NCI-H446 (cell line): ENCODE measurements at places on chromosomes 3 and 15.
A peak's percentile ranks its signal among the peaks of the same experiment; 100 is the strongest.

DNA sequence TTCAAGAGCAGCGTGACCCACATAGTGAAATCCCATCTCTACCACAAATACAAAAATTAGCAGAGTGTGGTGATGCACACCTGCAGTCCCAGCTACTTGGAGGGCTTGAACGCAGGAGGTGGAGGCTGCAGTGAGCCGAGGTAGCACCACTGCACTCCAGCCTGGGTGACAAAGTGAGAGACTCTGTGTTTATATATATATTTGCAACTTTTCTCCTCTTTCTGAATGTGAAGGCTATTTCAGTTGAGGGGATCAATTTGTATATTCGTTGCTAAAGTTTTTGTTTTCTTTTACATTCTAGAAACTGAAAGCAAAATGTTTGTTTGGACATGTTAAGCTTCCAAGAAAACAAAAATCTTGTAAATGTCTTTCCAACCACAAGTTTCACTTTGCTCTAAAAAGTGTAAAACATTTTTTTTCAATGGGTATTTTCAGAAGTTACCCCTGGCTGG lies 29.8 kb upstream of the FAM98B start:
- no peak for DNase-seq

- no peak for DNase-seq
Measured at GRCh38 chr3:113111011-113111707, 100.2 kb upstream of the BOC start.

DNA sequence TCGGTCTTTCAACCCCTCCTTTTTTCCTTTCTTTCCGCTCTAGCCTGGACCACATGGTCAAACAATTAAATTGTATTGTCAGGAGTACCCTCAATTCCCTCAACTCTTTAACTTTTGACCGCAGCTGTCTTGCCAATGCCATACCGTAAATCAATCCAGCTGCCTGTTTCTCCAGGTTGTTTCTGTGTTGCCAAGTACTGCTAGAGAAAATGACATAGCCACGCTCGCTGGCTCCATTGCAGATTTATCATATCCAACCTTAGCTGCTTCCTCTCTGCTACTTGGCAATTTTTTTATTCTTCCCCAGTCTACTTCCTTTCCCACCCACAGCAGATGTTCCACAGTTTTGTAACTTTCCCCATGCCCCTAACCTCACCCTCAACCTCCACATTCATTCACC lies 60.0 kb downstream of the ZNF385D start:
- no peak for DNase-seq

DNA sequence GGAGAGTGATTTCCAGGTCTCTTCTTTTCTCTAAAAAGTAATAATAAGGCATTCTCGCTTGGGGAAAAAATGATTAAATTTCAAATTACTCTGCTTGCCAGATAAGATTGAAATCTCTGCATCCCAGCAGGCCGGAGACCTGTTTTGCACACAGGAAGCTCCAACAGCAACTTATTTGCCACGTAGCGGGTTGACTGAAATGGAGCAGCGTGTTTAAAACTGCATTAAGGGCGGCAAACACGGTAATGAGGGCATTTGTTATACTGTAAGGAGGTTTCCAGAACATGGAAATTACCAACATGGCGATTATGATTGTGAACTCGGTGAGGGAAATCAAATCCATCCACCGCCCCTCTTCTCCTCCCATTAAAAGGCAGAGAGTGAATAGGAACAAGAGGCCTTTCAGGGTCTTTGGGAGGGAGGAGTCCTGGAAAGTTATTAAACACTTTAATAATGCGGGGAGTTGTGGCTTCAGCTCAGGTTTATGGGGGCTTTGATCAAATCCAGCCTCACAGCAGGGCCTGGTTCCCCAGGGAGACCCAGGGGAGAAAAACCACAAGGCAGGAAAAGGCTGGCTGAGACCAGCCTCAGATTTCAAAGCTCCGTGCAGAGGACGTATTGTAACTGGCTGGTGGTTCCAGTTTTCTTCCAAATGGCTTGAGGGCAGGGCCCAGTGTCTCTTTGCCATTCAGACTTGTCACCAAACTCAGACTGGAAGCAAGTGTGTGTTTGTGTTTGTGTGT lies 242.3 kb downstream of the TLE3 start:
- DNase-seq: no peak

DNA sequence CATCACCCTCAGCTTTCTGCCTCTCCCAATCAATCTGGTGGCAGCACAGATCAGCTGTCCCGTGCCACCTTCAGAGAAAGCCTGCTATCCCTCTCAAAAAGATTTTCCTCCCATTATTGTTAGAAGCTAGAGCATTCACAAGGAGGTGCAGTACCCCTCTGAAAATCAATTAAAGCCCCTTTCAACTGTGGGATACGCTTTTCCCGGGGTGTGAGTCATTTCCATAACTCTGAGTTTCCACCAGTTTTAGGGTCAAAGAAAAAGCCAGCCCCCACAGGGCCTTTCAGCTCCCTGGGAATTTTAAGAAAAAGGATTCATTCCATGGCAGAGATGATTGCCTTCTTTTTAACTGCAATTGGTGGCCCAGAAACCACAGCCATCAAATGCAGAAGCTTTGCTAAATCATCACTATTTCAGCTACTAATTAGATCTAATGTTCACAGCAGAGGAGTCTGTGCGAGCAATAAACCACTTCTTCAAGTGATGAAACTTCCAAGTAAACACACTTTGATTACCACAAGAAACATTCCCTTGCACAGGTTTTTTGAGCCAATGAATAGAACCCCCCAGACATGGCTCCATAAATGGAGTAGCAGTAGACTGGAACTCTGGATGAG lies 270.0 kb upstream of the TPRG1 start:
- no peak for DNase-seq

- peak; percentile 15 for DNase-seq
Measured at GRCh38 chr3:53254509-53255422, 1.1 kb downstream of the TKT start.

DNA sequence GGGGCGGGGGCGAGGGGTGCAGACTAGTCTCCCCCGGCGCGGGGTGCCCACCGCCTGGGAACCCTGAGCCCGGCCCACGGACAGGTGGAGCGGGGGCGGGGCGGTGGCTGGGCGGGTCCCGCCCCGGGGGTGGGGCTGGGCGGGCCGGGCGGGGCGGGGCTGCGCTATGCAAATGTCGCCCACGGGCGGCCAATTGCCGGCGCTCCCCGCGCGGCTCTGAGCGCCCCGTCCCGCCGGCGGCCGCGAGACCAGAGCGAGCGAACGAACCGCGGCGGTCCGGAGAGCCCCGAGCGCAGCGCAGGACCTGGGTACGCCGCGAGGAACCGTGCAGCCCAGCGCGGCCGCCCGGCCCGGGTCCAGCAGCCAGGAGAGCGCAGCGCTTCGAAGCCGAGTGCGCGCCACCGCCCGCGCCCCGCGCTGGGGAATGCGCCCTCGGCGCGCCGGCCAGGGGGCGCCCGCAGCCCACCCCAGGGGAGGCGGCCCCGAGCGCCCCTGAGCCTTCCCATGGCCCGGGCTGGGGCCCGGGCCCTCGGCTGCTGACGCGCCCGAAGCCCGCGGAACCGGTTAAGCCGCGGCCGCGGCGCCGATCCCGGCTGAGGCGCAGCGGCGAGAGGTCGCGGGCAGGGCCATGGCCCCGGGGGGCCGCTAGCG lies at the start of gene SEMA3F:
Gene SEMA3F (plus strand): TSS at position 485 of the 651 bp plus-strand sequence. CDS start 4,299 bp downstream, outside the sequence.
- peak; percentile 19 for DNase-seq

DNA sequence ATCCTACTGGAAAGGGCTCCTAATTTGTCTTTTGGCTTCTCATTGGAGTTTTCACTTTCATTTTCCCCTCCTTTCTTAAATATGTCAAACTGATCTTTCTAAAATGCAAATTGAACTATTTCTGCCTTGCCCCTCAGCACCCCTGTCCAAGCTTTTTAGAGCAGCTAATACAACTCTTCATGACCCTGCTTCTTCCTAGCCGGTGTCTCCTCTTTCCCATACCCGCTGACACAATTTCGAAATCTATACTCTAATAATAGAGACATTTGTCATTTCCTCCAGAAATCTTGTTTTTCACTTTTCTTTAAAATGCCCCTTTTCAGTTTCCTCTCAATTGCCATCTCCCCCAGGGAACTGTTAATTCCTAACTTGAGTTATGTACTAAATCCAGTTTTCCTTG lies 2.9 kb upstream of the EPHA3 start:
- no peak for DNase-seq

- DNase-seq: no peak
Measured at GRCh38 chr3:73765878-73766545, 141.3 kb upstream of the PDZRN3 start.

- no peak for DNase-seq
Measured at GRCh38 chr15:83065431-83065830, 1.6 kb downstream of the BTBD1 start.

DNA sequence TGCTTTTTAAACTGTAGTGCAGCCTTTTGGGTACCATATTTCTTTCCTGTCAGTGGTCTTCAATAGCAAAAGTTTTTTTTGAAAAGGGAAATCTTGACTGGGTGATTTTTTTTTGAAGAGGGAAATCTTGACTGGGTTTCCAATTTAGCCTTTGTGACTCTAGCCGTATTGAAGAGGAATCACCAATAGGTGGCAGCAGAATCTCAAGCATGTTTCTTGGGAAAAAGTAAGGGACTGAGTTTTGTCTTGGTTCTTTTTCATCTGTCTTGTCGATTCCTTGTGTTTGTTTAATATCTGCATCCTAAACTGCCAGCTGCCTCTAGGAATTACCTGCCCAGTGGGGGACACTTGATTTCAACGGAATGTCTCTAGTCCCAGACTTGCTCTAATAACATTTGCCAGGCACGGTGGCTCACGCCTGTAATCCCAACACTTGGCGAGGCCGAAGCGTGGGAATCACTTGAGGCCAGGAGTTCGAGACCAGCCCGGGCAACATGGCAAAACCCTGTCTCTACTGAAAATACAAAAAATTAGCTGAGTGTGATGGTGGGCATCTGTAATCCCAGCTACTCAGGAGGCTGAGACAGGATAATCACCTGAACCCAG lies 89.2 kb downstream of the RBPMS2 start:
- no peak for DNase-seq

- DNase-seq: no peak
Measured at GRCh38 chr3:4695846-4696245, 202.7 kb downstream of the ITPR1 start.

- DNase-seq: no peak
Measured at GRCh38 chr3:11499144-11499543, 144.6 kb downstream of the VGLL4 start.

- DNase-seq: peak; percentile 88
Measured at GRCh38 chr3:158058495-158059130, 47.6 kb downstream of the SHOX2 start.

GRCh38 chr3:41198526-41198925 lies 779 bp upstream of the CTNNB1 start:
- no peak for DNase-seq

- DNase-seq: no peak
Measured at GRCh38 chr3:16589867-16590624, 15.2 kb downstream of the DAZL start.

- no peak for DNase-seq
Measured at GRCh38 chr3:126341755-126342150, 15.5 kb downstream of the KLF15 start.

DNA sequence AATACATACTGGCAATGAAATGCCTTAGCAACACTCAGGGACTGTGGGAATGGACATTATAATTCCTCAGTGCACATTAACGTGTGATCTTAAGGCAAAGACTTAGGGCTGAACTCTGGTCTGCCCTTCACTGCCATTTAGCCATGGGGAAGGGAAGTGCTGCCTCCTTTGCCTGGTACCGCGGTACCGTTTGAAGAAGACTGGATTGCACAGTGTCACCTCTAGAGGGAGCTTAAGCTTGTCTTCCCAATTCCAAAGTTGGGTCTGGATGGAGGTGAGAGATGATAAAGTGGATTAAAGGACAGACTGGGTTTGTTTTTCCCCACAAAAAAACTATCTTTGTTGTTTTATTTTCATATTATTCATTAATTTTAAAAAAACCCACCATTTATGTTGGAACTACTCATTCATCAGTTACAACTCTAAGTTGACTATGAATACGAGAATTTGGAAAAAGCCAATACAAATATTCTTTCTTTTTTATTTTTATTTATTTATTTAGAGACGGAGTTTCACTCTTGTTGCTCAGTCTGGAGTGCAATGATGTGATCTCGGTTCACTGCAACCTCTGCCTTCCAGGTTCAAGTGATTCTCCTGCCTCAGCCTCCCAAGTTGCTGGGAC lies 60.0 kb upstream of the SYN2 start:
- peak; percentile 64 for DNase-seq

DNA sequence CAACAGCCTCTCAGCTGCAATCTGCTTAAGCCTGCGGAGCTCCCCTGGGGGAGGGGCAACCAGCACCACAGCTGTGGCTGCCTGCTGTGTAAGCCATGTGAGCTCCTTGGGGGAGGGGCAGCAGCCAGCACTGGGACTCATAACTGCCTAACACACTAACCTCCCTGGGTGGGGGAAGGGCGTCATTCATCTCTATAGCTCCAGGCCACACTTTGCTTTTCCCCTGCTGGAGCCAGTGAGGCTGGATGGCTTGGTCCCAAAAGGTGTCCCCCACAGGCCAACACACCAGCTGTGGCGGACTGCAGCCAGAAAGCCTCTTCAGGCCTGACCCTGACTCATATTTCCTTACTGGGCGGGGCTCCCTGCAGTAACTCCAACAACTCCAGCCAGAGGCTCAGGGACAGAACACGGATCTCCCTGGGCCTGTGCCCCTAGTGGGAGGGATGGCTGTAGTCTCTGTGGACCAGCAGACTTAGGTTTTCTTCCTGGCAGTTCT lies 129.8 kb downstream of the PPM1L start:
- DNase-seq: peak; percentile 77

DNA sequence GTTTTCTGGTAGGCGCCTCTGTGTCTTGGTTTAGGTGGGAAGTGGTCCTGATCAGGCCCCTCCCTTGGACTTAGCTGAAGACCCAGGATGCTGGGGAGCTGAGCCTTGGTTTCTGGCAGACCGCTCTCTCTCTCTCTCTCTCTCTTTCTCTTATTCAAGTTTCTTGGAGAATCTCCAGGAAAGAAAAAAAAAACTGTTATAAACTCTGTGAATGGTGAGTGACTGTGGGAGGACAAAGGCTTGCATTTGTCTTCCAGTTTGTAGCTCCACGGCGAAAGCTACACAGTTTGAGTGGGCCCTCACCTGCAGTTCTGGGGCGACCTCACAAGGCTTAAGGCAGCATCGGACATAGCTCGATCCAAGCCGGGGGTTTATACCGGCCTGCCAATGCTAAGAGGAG lies 7.5 kb downstream of the DET1 start:
- no peak for DNase-seq

- DNase-seq: no peak
Measured at GRCh38 chr3:64586952-64587351, 100.8 kb downstream of the ADAMTS9 start.

- peak; percentile 20 for DNase-seq
Measured at GRCh38 chr15:88090481-88091011, 166.0 kb downstream of the NTRK3 start.

DNA sequence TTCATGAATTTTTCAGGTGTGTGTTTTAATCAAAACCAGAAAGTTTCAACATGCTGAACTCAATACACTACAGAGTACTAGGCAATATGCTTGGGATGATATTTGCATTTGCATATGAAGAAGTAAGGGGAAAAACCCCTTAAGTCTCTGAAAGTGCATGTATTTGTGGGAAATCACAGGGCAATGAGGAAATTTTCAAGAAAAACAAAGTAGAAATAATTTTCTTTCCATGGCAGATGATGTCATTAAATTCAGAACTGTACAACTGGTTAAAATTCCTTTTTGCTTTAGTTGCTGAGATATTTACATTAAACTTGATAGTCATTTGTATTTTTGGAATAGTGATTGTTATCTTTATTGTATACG lies 294.0 kb upstream of the TBC1D5 start:
- no peak for DNase-seq
